ENCODE measurements at places on chromosomes 2 and 18.
A peak's percentile ranks its signal among the peaks of the same experiment; 100 is the strongest.

GRCh38 chr2:223941579-223942277 lies 3.4 kb downstream of the WDFY1 start:
- DNase-seq = no peak

DNA sequence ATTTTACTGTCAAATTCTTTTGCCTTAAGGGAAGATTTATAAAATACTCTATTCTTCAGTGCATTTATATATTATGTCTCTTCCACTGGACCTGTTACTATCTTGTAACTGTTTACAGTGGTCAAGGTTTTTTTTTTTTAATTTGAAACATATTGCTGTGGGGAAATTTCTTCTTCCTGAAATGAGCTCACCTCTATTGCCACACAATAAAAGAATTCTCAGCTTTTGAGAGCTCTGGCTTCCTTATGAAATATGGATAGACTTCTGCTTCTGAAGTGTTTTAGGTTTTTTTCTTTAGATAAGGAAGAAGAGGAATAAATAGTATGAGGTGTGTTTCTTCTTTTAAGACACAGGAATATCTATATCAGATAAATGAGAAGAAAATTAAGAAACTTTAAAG lies 7.7 kb downstream of the VRK2 start:
- DNase-seq = no peak

GRCh38 chr18:10230072-10230471 lies 224.4 kb upstream of the APCDD1 start:
- no peak for DNase-seq

GRCh38 chr2:85401464-85401805 lies 8.7 kb downstream of the CAPG start:
- no peak for DNase-seq

GRCh38 chr2:140085674-140086073 lies 1305.5 kb upstream of the NXPH2 start:
- no peak for DNase-seq

GRCh38 chr2:65402323-65402722 lies 30.1 kb downstream of the SPRED2 start:
- no peak for DNase-seq

DNA sequence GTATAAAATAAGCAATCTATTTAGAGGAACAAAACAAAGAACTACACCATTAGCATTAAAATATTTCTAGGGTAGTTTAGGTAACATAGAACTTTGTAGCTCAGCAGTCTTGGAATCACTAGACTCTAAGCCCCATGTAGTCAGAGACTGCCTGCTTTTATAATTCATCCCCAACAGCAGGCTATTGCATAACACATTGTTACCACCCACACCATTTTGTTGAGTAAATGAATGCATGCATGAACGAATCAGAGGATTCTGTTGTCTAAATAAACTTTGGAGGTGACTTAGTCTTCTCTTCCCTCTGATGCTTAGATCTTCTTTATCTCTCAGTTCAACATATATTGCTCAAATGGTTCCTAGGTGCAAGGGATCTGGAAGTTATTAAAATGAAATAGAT lies 167.6 kb upstream of the TNP1 start:
- DNase-seq = no peak

GRCh38 chr2:176446718-176447414 lies 177.6 kb downstream of the MTX2 start:
- DNase-seq = no peak

DNA sequence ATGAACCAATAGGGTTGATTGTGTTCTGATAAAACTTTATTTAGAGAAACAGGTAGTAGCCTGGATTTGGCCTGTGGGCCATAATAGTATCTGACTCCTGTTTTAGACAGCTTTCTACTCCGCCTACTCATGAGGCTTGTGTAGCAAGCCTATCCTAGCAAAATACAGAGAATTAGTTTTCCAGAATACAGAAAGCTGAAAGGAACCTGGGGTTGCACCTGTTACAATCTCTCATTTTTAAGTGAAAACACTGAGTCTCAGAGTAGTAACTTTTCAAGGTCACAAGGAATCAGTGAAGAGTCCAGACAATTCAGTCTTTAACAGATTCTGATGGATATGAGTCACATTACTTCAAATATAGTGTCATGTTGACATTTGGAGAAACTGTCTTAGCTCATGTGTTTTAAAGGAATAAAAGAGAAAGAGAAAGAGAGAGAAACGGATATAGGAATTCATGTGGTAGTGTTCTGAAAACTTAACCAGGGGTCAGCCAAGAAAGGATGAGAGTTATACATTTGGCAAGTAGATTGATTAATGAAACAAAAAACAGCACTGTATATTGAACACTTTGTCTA lies 17.0 kb downstream of the ARHGAP28 start:
- DNase-seq = no peak

GRCh38 chr2:26745609-26746327 lies 18.3 kb upstream of the SLC35F6 start:
- peak; percentile 76 for DNase-seq

DNA sequence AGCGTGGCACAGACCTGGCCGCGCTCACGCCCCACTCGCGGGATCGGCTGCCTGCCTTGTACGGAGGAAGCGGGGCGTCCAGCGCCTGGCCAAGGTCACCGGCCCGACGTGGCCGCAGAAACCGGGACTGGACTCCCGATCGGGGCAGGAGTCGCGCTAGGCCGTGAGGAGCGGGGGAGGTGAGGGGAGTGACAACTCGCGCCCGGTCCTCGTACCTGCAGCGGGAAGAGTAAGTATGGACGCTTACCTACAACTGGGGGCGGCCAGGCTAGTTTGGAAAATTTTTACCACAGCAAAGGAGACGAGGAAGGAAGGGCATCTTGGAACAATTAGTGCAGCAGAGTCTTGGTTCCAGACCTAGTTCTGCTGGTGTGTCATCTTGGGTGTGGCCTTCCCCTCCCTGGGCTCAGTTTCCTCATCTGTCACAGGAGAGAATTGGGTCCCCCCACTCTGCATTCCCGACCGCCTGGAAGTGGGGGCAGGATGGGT lies 693 bp downstream of the UBE2F start:
- peak; percentile 37 for DNase-seq

GRCh38 chr18:58446391-58447060 lies 182.4 kb downstream of the ALPK2 start:
- no peak for DNase-seq

GRCh38 chr2:218992703-218993344 lies 398 bp downstream of the CRYBA2 start:
- DNase-seq = no peak

DNA sequence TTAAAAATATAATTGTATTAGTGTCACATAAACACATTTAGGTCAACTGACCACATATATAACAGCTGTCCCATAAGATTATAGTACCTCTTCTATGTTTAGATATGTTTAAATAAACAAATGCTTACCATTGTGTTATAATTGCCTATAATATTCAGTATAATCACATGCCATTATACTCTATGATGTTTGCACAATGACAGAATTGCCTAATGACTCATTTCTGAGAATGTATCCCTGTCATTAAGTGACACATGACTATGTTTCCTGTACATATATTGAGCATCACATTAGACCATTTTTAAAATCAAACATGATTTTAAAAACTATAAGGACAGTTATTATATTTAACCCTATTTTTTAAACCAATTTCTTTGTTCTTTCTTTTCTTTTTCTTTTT lies 89.8 kb downstream of the HS6ST1 start:
- no peak for DNase-seq

GRCh38 chr2:11726384-11726783 lies 20.0 kb upstream of the LPIN1 start:
- DNase-seq = no peak

GRCh38 chr2:124776332-124776731 lies 751.2 kb downstream of the CNTNAP5 start:
- DNase-seq = no peak

DNA sequence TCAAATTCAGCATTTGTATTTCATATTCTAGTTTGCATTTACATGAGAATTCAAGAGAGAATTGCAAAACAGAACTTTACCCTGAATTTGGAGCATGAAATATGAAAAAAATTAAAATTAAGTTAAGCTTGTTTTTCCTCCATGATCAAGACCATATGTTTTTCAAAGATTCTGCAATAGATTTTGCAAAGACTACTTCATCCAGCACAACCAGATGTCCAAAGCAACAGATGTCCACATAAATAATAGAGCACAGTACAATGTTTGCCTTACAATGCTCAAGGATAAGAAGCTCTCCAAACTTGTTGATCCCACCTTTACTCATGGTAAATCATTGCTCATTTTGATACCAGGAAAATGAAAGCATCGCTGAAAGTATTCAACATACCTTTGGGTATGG lies 25.6 kb downstream of the FAP start:
- DNase-seq = no peak

DNA sequence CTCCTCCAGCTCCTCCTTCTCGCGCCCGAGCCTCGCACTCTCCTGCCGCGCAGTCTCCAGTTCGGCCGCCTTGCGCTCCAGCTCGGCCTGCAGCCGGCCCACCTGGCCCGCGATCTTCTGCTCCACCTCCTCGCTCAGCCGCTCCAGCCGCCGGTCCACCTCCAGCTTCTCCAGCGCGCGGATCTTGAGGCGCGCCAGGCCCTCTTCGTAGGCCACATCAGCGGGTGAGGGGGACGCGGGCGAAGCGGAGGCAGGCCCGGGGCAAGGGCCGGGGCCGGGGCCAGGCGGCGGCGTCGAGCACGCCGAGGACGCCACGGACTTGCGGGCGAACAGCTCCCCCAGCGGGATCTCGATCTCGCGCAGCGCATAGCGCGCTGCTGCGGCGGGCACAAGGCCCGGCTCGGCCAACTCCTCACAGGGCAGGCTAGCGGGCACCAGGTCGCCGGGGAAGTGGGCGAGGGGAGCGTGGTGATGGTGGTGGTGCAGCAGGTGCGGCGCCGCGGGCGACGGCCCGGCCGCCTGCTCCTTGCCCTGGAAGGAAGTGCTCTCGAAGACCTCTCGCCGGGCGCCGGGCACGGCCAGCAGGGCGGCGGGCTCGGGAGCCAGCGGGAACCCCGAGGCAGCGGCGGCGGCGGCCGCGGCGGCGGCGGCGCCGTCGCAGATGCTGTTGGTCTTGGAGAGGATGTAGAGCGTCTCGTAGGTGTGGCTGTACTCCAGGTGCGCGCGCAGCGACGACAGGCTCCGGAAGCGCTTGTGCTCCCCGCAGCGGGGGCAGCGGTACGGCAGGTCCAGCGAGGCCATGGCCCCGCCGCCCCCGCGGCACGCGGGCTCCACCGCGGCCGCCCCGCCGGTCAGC lies 15.2 kb downstream of the FBXO41 start:
- DNase-seq = no peak

GRCh38 chr2:64831977-64832328 lies 157.2 kb upstream of the SLC1A4 start:
- no peak for DNase-seq

DNA sequence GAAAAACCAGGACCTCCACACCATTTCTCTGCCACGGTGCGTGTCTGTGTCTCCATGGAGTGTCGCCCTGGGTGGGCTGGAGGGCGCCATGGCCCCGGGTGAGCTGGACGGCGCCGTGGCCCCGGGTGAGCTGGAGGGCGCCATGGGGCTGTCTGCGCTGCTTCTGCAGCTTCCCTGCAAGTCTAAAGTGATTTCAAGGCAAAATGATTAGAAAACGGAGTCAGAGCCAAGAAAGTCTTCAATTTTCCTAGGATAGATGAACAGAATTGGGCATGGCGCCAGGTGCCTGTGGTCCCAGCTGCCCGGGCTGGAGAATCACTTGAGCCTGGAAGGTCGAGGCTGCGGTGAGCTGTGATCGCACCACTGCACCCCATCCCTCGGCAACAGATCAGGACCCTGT lies 27.7 kb upstream of the NFATC1 start:
- no peak for DNase-seq

- no peak for DNase-seq
Measured at GRCh38 chr2:108220191-108220590, 19.6 kb upstream of the SULT1C3 start.

DNA sequence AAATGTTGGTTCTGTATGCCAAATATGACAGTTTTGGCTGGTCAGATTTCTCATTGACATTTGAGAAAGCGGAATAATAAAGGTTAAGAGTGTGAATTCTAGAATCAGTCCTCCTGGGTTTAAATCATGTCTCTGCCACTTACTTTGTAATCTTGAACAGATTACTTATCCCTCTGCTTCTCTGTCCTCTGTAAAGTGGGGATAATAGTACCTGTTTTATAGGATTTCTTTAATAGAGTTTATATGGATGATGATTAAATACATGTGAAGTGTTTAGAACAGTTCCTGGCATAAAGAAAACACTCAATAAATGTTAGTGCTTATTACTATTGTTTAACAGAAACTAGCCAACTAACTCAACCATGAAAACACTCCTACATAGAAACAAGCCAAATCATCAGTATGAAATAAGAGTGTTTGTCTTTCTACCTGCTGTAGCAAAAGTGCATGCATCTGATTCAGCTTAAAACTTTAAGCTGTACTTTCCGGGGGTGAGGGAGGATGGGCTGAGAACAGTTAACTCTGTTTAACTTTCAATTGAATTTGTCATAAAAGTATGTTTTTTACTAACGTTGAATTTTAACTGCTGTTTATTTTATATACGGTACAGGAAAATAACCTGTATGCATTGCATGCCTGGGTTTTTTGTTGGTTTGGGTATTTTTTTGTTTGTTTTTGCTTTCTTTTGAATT lies 6.8 kb downstream of the HTR2B start:
- DNase-seq = no peak

DNA sequence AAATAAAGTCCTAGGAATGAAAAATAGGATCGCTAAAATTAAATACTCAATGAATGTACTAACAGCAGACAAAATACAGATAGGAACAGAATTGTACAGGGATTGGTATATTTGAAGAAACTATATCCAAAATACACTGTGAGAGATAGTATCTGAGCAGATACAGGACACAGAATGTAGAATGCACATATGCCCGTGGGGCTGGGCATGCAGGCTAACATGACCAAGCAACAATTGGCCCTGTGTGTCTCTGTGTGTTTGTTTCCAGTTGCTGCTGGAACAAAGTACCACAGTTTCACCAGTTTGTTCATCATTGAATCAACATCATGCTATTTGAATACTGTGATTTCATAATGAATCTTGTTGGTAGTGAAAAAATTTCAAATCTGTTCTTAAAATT lies 127.6 kb downstream of the PMAIP1 start:
- no peak for DNase-seq

GRCh38 chr2:27494284-27494943 lies 586 bp downstream of the FNDC4 start:
- DNase-seq = no peak

DNA sequence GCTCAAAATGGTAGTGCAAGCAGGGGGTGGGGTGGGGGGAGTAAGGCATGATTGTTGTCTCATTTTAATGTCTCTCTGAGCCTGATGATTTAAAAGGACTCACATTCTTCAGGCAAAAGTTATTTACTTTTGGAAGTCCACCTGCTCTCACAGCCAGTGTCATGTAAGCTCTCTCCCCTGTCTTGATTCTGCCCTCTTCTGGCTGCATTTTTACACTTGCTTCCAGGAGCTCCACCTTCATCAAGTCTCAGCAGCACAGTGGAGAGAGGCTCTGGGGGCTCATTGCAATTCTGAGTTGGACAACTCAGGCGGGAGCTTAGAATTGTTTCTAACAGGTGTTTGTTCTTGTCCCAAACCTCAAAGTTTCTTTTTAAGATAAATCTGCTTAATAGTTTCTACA lies 39.2 kb downstream of the GNAL start:
- DNase-seq = no peak

DNA sequence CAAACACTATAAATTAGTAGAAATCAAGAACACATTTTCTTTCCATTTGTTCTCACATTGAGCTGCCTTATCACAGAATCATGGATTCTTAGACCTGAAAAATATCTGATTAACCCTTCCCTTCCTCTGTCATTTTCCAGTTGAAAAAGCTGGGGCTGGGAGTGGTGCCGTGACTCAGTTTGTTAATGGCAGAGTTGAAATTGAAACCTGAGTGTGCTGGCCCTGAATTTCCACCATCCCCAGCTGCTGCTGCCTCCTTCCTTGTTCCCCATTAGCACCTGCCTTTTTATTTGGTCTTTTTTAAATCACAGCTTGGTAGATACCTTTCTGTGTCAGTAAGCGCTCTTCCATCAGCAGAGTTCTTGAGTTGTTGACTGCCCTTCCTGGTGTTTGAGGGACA lies 10.6 kb downstream of the FARP2 start:
- no peak for DNase-seq

Data from left hindlimb (tissue), 1 donor.